ENCODE measurements at places on chromosomes 13 and 19.

GRCh38 chr19:7500811-7501450 is 12.1 kb upstream of the PEX11G start:
- no peak overlapping the region for H3K27ac ChIP-seq
- peaks cover 30% of the 10 kb centered on the region for H3K27me3 ChIP-seq
- H3K36me3 ChIP-seq = no peaks in the 10 kb centered on the region
- H3K4me3 ChIP-seq = peak overlapping the region; percentile 62

- H3K4me3 ChIP-seq = no peak overlapping the region
- H3K36me3 ChIP-seq = no peaks in the 10 kb centered on the region
- no peak for DNase-seq
- H3K4me1 ChIP-seq = no peaks in the 10 kb centered on the region
Measured at GRCh38 chr19:9953802-9954542, 17.7 kb upstream of the OLFM2 start.

GRCh38 chr13:98327371-98328270 is 150.6 kb upstream of the RNF113B start:
- H3K4me1 ChIP-seq = no peaks in the 10 kb centered on the region
- peaks cover 13% of the 10 kb centered on the region for H3K27me3 ChIP-seq
- no peak for DNase-seq
- H3K4me3 ChIP-seq = no peak overlapping the region

DNA sequence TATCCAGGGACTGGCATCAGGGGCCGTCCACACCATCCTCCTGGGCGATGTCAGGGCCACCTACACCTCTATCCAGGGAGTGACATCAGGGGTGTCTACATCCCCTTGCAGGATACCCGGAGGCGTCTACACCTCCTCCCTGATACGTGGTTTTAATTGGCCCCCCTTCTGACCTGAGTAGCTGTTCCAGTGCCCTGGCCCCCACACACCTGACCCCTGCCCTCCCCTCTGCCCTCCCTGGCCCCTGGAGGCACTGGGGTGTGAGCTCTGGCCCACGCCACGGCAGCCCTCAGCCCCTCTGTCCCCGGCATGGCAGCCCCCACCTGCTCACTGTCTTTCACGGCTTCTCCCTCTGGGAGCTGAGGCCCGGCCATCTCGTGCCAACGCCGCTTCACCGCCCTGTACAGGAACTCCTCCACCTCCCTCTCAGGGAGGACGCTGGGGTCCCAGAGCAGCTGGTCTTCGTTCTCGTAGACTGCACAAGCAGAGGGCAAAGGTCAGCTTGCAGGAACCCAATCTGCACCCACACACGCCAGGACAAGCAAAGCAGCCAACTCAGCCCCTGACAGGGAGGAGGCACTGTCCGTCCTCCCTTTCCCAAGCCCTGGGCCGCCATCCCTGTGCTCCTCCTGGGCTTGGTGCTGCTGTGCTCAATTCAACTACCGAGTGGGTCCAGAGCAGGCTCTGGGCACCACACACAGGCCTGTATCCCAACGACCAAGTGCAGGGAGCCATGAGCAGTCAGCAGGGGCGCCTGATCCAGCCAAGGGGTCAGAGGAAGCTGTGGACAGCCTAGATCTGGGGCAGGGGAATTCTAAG is 22.2 kb upstream of the PLPP2 start:
- H3K4me1 ChIP-seq = no peaks in the 10 kb centered on the region
- H3K27ac ChIP-seq = no peak overlapping the region
- DNase-seq = no peak
- no peaks in the 10 kb centered on the region for H3K27me3 ChIP-seq
- no peak overlapping the region for H3K4me3 ChIP-seq

DNA sequence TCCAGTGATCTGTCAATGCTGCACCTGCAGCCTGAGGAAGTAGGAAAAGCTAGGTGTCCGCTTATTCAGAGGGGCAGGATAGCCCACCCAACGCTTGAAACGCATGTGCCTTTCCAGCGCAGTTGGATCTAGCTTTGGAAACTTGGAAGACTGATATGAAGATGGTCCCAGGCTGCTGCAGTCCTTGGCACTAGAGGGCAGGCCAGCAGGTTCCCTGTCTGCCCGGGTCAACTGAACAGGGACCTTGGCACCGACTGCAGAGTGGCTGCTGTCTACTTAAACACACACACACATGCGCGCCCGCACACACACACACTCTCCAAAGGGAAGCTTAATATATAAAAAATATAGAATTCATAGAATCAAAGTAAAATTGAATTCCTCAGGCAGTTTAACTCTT is 100.0 kb downstream of the TSHZ3 start:
- H3K4me1 ChIP-seq = no peaks in the 10 kb centered on the region
- no peak overlapping the region for H3K27ac ChIP-seq
- H3K36me3 ChIP-seq = no peaks in the 10 kb centered on the region
- peaks cover 3% of the 10 kb centered on the region for H3K27me3 ChIP-seq

- no peak for DNase-seq
- no peaks in the 10 kb centered on the region for H3K36me3 ChIP-seq
- no peak overlapping the region for H3K4me3 ChIP-seq
- H3K27me3 ChIP-seq = peaks cover 17% of the 10 kb centered on the region
Measured at GRCh38 chr13:39105110-39105509, 66.9 kb downstream of the NHLRC3 start.

GRCh38 chr13:46386392-46387063 is 524 bp downstream of the RUBCNL start:
- peaks cover 27% of the 10 kb centered on the region for H3K4me1 ChIP-seq
- H3K4me3 ChIP-seq = peak overlapping the region; percentile 78
- peaks cover 44% of the 10 kb centered on the region for H3K27me3 ChIP-seq
- no peak for DNase-seq
- H3K27ac ChIP-seq = no peak overlapping the region

DNA sequence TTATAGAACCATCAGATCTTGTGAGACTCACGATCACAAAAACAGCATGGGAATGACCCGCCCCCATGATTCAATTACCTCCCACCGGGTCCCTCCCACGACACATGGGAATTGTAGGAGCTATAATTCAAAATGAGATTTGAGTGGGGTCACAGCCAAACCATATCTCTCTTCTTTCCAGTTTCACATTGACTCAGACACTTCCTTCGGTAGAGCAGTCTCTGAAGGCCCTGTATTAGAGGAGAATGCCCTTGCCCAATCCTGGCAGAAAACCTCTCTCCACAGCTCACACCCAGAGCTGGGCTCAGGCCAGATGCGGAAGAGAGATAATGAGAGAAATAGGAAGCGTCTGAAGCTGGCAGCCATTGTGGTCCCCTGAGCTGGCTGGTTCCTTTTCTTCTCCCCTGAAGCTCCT is 72.4 kb upstream of the CLDN10 start:
- peaks cover 17% of the 10 kb centered on the region for H3K4me1 ChIP-seq
- H3K27ac ChIP-seq = no peak overlapping the region
- peaks cover 6% of the 10 kb centered on the region for H3K27me3 ChIP-seq

DNA sequence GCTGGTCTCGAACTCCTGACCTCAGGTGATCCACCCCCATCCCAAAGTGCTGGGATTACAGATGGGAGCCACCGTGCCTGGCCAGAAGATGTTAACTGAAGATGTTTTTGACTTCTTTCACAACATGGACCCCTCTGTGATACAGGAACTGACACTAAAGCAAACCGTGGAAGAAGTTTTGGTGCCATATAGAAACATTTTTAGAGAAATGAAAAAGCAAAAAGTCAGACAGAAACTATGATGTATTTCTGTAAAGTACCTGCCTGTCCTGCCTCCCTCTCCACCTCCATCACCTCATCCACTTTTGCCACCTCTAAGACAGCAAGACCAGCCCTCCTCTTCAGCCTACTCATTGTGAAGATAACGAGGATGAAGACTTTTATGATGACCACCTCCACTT is 11.3 kb downstream of the FBXO27 start:
- no peak overlapping the region for H3K4me3 ChIP-seq
- peaks cover 12% of the 10 kb centered on the region for H3K27me3 ChIP-seq
- no peak overlapping the region for H3K27ac ChIP-seq
- H3K36me3 ChIP-seq = no peaks in the 10 kb centered on the region
- H3K4me1 ChIP-seq = no peaks in the 10 kb centered on the region

DNA sequence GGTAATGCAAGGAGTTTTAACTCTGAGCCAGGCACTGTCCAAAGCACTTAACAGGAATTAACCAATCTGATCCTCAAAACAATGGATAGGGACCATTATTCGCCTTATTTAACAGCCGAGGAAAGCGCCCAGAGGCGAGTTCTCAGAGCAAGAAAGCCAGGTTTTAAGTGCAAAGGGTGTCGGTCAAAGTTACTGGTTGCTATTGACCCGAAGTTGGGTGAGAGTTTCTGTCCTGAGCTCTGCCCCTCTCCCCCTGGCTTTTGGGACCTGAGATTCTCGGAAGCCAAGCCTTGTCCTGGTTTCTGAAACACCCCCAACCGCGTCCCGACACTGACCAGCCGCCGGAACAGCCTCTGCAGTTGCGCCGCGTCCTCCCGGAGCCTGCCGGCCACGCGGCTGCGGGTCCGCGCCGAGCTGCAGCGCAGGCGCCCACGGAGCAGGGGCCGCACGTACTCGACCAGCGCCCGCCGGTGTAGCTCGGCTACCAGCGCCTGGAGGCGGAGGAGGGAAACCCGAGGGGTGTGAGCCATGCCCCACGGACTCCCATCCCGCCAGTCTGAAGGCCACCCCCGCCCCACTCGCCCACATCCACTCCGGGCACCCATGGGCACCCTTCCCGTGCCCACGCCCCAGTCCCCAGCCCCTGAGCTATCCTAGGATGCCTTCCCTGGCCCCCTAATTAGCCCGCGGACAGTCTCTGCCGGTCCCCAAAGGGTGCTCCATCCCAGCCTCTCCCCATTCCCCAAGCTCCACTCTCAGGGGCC is 27.8 kb downstream of the EXOC3L2 start:
- no peaks in the 10 kb centered on the region for H3K36me3 ChIP-seq
- H3K27ac ChIP-seq = no peak overlapping the region
- no peak for DNase-seq
- H3K4me1 ChIP-seq = peaks cover 2% of the 10 kb centered on the region
- peaks cover 53% of the 10 kb centered on the region for H3K27me3 ChIP-seq
- H3K4me3 ChIP-seq = no peak overlapping the region

- no peak overlapping the region for H3K4me3 ChIP-seq
- H3K36me3 ChIP-seq = no peaks in the 10 kb centered on the region
- DNase-seq = no peak
- H3K27ac ChIP-seq = no peak overlapping the region
Measured at GRCh38 chr13:68046903-68047302, 816.8 kb upstream of the PCDH9 start.

- peaks cover 19% of the 10 kb centered on the region for H3K36me3 ChIP-seq
- peaks cover 20% of the 10 kb centered on the region for H3K4me1 ChIP-seq
- no peak for DNase-seq
- H3K4me3 ChIP-seq = peak overlapping the region; percentile 37
- H3K27ac ChIP-seq = peak overlapping the region; percentile 97
- H3K27me3 ChIP-seq = no peaks in the 10 kb centered on the region
Measured at GRCh38 chr13:40206241-40207000, 460.0 kb downstream of the FOXO1 start.

- peaks cover 16% of the 10 kb centered on the region for H3K4me1 ChIP-seq
- H3K4me3 ChIP-seq = peak overlapping the region; percentile 71
- no peaks in the 10 kb centered on the region for H3K36me3 ChIP-seq
Measured at GRCh38 chr19:5803441-5803751, 1.5 kb upstream of the NRTN start.

DNA sequence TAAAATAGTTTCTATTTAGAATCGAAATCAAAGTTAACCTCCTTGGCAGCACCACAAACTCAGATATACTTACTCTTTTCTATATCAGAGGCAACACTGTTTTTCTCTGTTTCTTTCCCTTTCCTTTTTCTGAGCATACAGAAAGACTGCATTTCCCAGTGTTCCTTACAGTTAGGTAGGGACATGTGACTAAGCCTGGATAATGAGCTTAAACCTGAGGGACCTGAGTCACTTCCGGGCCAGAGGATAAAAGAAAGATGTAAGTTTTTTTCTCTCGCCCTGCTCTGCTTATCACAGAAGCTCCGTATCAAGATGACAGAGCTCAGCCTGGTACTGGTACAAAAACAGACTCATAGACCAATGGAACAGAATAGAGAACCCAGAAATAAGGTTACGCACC is 531.9 kb downstream of the KLF12 start:
- H3K27me3 ChIP-seq = no peaks in the 10 kb centered on the region
- H3K27ac ChIP-seq = no peak overlapping the region
- no peak overlapping the region for H3K4me3 ChIP-seq
- no peak for DNase-seq

GRCh38 chr13:79912403-79912802 is 428.5 kb downstream of the SPRY2 start:
- no peaks in the 10 kb centered on the region for H3K36me3 ChIP-seq
- DNase-seq = no peak
- no peak overlapping the region for H3K4me3 ChIP-seq
- H3K4me1 ChIP-seq = no peaks in the 10 kb centered on the region
- H3K27ac ChIP-seq = no peak overlapping the region
- no peaks in the 10 kb centered on the region for H3K27me3 ChIP-seq

DNA sequence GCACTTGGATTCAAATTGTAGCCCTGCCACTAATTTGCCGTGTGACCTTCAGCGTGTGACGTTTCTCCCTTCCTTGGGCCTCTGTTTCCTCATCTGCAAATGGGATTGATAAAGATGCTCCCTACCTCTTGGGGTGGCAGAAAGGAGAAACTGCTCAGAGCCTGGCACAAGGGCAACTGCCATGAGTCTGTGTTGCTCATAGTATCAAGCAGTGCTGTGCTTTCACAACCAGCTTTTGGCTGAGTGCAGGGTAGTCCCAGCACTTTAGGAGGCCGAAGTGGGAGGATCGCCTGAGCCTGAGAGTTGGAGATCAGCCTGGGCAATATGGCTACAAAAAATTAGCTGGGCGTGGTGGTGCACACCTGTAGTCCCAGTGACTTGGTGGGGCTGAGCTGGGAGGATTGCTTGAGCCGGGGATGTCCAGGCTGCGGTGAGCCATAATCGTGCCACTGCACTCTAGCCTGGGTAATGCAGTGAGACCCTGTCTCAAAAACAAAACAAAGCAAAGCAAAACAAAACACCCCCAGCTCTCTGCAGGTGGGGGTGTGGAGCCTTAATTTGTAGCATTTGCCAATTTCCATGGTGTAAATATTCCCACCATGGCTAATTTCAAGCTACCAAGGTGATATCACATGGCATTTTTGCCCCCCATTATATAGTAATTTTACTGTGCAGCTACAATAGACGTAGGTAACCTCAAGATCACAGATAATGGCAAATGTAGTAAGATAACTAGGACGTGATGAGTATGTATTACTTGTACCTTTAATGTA is 1.6 kb upstream of the MARK4 start:
- DNase-seq = no peak
- H3K36me3 ChIP-seq = no peaks in the 10 kb centered on the region
- H3K27ac ChIP-seq = no peak overlapping the region
- peaks cover 3% of the 10 kb centered on the region for H3K27me3 ChIP-seq
- H3K4me1 ChIP-seq = peaks cover 19% of the 10 kb centered on the region

GRCh38 chr19:17103177-17103576 is 27.6 kb downstream of the MYO9B start:
- H3K36me3 ChIP-seq = peaks cover 64% of the 10 kb centered on the region
- no peak overlapping the region for H3K4me3 ChIP-seq
- no peak for DNase-seq
- H3K27me3 ChIP-seq = no peaks in the 10 kb centered on the region
- H3K4me1 ChIP-seq = peaks cover 9% of the 10 kb centered on the region

DNA sequence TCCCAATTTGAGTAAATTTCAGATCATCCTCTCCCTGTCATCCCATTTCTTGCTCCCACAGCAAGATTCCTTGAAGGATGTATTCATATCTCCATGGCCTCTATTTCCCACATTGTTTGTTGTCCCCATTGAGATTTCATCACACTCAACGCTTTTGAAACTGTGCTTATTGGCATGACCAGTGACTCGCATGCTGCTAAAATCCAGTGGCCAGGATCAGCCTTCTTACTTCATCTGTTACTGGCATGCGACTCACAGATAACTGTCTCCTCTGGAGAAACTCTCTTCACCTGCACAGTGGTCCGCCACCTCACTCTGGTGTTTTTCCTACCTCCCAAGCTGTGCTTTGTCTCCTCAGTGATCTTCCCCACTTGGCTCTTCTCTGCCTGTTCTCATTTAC is 95.8 kb downstream of the WASF3 start:
- no peak overlapping the region for H3K4me3 ChIP-seq
- H3K4me1 ChIP-seq = no peaks in the 10 kb centered on the region
- H3K36me3 ChIP-seq = no peaks in the 10 kb centered on the region
- peaks cover 2% of the 10 kb centered on the region for H3K27me3 ChIP-seq

All from activated T-helper 2 cell treated with anti-CD3 and anti-CD28 coated beads, Interferon-gamma antibody, Interleukin-2, Interleukin-4, amounts not matched to agents 10 μg/mL and 5 μg/mL and 100 μg/mL, durations not matched to agents 14 hours and 24 hours and 36 hours (primary cell).